ENCODE measurements at places on chromosomes 7 and 10. TPM values are rescaled to one million over a fixed set of nuclear protein-coding genes. Genes with fewer than 3 reads are reported as not detected.

Gene GHITM
- 125 TPM for total RNA-seq

Gene GIMAP6
- 11.7 TPM for total RNA-seq

Gene C7orf33
- total RNA-seq, result 3.6 TPM

Gene ANKRD30A
- not detected for total RNA-seq

Gene PRR15
- total RNA-seq, result not detected

Measured in camera-type eye (tissue), 1 donor.